Activated T-helper 1 cell treated with anti-CD3 and anti-CD28 coated beads, Interleukin-12 subunit alpha, Interleukin-12 subunit beta, Interleukin-2, Interleukin-4 antibody, amounts not matched to agents 30 ng/mL and 10 ng/mL and 1 ng/mL, durations not matched to agents 14 hours and 24 hours and 36 hours (primary cell): ENCODE measurements at places on chromosomes 7 and 10.

- DNase-seq = no peak
Measured at GRCh38 chr7:21336743-21337142, 91.1 kb upstream of the SP4 start.

DNA sequence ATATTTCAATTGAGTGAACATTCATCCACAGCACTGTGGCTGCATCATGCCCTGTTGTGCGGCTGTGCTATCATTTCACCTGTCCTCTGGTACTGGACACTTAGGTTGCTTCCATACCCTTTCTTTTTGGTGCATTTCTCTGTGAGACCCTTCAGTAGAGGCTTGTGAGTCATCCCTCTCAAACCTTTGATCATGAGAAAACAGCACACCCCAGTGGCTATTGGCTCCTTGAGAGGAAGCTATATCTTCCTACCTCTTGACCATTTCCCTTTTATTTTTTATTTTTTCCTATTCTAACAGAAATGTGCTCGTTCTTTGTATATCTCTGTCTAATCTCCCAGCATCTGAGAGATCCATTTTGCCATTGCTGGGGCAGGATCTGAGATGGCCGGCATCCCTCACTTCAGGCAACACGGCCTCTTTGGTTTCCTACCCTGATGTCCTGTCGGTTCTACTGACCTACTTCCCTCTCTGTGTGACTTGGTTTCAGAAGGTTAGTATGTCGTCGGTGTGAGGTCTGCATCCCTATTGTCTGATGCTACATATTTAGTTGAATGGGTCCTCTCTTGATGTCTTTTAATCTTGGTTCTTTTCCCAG, 23.8 kb upstream of the PIK3AP1 start:
- no peak for DNase-seq

GRCh38 chr7:36683695-36684357, 40.5 kb downstream of the AOAH start:
- DNase-seq = no peak

- no peak for DNase-seq
Measured at GRCh38 chr7:47435889-47436312, 146.0 kb downstream of the TNS3 start.

GRCh38 chr10:101063050-101063525, 1.3 kb downstream of the KAZALD1 start:
- no peak for DNase-seq

DNA sequence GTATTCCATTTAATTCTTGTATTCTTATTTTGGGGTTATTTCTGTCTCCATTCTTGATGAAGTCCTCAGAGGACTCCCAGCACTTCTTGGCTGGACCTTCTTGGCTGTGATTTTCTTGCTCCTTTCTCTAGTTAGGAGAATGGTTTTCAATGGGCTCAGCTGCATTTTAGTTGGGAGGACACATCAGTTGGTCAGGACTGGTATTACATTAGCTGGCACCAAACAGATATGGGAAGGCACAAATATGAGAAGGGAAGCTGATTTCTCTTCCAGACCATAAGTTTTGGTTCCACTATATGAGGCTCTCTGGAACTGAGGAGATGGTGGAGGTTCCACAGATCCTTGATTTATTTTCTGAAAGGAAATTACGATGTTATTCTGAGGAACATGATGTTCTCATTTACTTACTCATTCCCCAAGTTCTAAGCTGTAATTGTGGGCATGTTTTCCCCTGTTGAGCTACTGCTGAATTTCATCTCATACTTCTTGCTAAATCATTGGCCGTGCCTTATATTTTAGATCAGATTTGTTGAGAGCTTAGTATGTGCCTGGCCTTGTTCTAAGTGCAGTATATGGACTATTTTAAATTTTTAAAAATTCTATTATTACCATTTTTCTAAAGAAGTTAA, 261.0 kb downstream of the THSD7A start:
- no peak for DNase-seq

DNA sequence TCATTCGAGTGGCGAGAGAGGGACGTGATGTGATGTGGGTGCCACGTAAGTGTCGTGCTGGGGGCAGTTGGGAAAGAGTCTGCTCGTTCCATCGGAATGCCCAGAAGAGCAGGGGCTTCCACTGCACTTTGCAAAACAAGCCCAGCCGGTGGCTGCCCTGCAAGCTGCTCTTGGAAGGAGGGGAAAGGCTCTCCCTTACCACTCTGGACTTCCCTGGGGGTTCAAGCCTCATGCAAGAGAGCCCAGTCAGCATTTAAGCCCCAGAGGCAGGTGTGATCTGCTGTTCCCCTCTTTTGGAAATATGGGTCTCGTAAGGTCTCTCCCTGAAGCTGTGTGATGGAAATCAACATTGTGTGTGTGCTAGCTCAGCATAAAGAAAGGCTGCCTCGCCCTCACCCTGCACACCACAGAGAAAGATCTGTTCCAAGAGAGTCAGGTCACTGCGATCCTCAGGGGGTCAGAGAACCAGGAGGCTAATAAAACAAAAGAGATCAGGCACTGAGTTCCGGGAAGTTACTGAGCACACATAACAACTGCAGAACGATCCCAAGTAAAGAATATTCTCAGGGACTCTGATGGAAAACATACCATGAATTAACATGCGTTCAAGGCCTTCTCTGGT, 212.5 kb downstream of the ADAM12 start:
- no peak for DNase-seq

DNA sequence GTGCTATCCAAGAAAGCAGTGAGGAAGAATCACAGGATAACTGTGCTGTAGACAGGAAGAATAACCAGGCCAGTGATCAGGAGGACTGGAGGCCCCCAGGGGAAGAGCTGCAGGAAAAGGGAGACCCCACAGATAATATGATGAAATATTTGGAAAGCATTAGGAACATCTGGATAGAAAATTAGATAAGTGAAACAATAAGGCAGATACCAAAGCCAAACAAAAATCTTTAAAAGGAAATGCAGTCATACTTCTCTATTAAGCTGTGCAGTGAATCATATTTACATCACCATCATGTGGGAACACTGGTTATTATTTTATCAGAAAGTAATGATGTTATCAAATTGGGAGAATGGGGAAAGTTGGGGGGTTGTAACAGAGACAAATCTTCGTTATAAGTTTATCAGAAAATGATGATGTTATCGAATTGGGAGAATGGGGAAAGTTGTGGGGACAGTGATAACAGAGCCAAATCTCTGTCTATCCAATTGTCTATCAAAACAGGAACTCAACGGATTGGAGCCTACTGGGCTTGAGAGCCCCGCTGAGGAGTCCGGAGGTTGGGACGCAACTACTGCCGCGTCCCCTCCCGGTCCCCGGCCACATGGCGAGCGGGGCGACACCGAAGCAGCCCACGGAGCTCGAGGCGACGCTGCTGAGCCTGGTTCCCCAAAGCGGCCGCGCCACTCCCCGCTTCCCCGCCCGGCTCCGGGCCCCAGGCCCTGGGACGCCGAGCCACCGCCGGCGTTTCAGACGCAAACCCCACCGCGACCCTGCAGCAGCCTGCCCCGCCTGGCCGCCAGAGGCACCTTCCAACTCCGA, 14.0 kb upstream of the RALA start:
- DNase-seq = no peak

- no peak for DNase-seq
Measured at GRCh38 chr7:35241884-35242283, 12.0 kb downstream of the TBX20 start.

DNA sequence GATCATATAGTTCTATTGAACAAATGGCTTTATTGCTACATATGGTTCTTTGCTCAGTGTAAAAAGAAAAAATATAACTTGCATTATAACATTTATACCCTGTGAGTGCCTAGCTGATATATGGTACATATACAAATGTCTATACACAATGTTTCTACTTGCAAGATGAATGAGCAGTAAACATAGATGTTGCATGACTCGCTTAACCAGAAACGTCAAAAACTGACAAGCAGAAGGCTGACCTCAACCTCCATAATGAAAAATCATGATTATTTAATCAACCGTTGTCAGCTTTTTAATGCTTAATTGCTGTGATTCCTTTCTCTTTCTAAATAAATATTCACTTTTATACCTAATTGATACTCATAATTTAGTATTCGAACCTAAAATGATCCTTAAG, 183.3 kb downstream of the PTN start:
- no peak for DNase-seq

GRCh38 chr7:31432176-31432575, 81.7 kb upstream of the ITPRID1 start:
- no peak for DNase-seq

DNA sequence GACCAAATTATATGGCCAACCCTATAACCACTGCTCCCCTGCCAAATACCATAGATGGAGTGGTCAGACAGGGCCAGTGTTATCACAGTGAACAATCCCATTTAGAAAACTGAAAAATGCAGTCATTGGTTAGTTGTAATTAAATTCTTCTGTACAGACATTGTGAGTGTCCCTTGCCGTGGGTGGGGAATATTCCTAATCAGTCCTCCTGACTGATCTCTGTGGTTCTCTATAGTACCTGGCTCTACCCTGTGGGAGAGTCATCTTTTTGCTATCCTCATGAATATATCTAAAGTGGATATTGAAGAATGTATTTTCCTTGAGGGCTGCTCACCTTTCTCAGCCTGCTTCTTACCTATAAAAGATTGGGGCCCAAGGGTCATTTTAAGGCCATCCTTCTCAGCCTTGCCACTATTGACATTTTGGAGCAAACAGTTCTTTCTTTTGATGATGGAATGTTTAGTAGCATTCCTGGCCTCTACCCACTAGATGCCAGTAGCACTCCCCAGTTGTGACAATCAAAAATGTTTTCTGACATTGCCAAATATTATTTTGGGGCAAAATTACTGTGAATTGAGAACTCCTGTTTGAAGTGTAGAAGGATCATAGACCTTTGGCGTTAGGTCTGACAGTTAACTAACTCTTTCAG, 110.2 kb downstream of the MAPK8 start:
- DNase-seq = no peak

- DNase-seq = no peak
Measured at GRCh38 chr7:68576366-68576765, 1021.9 kb upstream of the AUTS2 start.

- DNase-seq = no peak
Measured at GRCh38 chr7:35571611-35572240, 123.2 kb downstream of the HERPUD2 start.

DNA sequence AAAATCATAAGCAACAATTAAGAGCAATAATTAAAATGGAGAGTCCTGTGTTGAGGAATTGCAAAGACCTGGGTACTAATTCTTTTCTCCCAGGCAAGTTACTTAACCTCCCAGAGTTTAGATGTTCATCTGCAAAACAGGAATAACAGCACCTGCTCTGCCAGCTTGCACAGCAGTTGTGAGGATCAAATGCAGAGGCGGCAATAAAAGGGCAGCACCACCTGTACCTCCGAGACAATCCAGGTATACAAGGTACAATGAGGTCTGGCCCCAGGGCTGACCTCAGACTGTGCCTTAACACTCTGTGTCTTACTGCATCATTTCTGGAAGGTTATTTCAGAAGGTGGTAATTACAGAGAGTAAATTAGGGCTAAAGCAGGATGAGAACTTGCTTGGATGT, 14.5 kb upstream of the FAM204A start:
- no peak for DNase-seq

- DNase-seq = peak; percentile 81
Measured at GRCh38 chr10:63268798-63269503, 135.8 kb downstream of the NRBF2 start.

GRCh38 chr10:31702005-31702404, 226.6 kb downstream of the ARHGAP12 start:
- no peak for DNase-seq

DNA sequence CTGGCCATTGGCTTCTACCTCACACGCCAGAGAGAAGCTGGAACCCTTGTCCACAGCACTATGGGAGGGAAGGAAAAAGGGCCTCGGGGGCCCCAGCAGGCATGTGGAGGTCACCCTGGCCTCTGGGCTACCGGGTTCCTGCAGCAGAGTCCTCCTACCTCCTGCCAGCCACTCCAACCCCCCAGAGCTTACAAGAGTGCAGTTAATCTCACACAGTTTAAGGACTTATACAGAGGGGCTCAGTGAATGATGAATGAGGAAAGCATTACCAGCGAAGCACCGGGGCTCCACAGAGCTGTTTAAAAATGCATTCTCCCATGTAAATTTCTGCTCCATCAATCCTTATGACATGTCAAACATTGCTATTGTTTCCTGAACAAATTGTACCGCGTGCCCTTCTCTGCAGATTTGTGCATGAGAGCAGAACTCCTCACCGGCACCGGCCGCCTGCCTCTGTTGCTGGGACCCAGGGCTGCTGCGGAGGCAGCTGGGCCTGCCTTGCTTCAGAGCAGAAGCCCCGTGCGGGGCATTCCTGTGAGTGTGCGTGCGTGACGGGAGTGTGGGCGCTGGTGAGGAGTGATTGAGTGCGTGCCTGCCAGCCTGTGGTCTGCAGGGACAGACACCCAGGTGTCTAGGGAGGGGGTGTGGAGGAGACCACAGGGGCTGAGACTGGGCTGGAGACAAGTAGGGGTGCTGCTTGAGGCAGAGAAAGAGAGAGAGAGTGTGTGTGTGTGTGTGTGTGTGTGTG, 52.8 kb downstream of the C10orf105 start:
- DNase-seq = no peak

GRCh38 chr10:13219685-13220670, 14.2 kb downstream of the UCMA start:
- no peak for DNase-seq

DNA sequence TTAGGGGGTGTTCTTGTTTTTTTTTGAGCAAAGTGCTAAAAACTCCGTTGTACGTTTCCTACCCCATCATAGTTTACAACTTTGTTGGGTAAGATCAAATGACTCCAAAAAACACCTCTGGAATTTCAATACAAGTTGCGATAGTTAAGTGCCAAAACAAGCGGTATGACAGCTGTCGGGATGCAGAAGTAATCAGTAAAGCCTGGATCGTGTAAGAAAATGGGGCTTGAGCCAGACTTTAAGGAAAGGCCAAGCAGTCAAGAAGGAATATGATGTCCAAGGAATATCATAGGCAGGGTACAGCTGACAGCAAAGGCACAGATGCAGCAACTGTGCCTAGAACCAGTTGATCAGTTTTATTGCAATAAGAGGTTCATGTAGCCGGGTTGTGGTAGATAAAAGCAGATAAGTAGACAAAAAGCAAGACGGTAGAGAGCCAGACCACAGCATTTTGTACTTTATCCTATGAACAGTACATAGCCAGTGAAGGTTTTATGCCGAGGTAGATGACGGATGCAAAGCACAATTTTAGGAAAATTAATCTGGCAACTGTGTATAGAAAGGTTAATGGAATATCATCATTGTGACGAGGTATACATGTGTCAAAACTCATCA, 45.5 kb downstream of the UBE2H start:
- no peak for DNase-seq

GRCh38 chr7:3493499-3493898, 192.4 kb downstream of the SDK1 start:
- DNase-seq = no peak

GRCh38 chr10:101464599-101464998, 110.6 kb downstream of the BTRC start:
- DNase-seq = no peak

- no peak for DNase-seq
Measured at GRCh38 chr10:5596611-5597341, 69.6 kb downstream of the ASB13 start.

GRCh38 chr10:87541114-87541513, 36.4 kb downstream of the MINPP1 start:
- no peak for DNase-seq

DNA sequence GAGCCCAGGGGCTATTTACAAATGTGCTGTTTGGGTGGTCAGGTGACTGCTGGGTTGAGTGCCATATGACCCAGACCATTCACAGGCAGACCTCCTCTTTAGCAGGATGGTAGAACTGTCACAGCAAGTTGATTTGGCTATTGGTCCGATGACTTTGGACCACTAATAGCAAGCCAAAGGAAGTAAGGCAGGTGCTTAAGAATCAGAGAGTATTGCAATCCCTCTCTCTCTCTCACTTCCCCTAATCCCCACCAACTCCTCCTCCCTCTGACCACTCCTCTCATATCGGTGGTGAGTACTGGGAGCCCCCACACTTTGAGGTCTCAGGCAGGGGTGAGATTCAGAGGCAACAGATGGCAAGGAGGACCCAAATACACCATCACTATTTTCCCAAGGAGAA, 165.3 kb downstream of the TRIL start:
- DNase-seq = no peak
